ENCODE measurements at places on chromosomes 2 and 18. TPM values are rescaled to one million over a fixed set of nuclear protein-coding genes. Genes with fewer than 3 reads are reported as not detected.

The FEV gene
- not detected for total RNA-seq

The TRIM54 gene
- 0.22 TPM for total RNA-seq

The PRKAG3 gene
- total RNA-seq: not detected

The MYO3B gene
- 0.18 TPM for total RNA-seq

The MARCO gene
- not detected for total RNA-seq

The ZNF804A gene
- not detected for total RNA-seq

The FAP gene
- not detected for total RNA-seq

The ZNF397 gene
- total RNA-seq: 20.9 TPM

The CHRND gene
- not detected for total RNA-seq

The GGCX gene
- 23.3 TPM for total RNA-seq

The C1GALT1C1L gene
- 0.20 TPM for total RNA-seq

The BCL11A gene
- 0.15 TPM for total RNA-seq

The EML6 gene
- 1.3 TPM for total RNA-seq

The REG3A gene
- total RNA-seq: not detected

The KCNG2 gene
- not detected for total RNA-seq

The DLGAP1 gene
- 0.07 TPM for total RNA-seq

The TBR1 gene
- not detected for total RNA-seq

The GLB1L gene
- total RNA-seq: 3.5 TPM

The GNAL gene
- total RNA-seq: 0.04 TPM

The SLC5A7 gene
- total RNA-seq: not detected

The ALPG gene
- not detected for total RNA-seq

The ATP8B1 gene
- total RNA-seq: not detected

The SERPINB4 gene
- total RNA-seq: not detected

The MYO7B gene
- not detected for total RNA-seq

The SKA1 gene
- 28.7 TPM for total RNA-seq

The B3GNT7 gene
- total RNA-seq: 0.13 TPM

The DAW1 gene
- not detected for total RNA-seq

The TMEM163 gene
- total RNA-seq: not detected

Data from CD8-positive, alpha-beta memory T cell (primary cell).